Thyroid gland (tissue), 4 donors: ENCODE measurements at places on chromosomes 7 and 10. TPM values are rescaled to one million over a fixed set of nuclear protein-coding genes. Genes with fewer than 3 reads are reported as not detected.
A peak's percentile ranks its signal among the peaks of the same experiment; 100 is the strongest.

DNA sequence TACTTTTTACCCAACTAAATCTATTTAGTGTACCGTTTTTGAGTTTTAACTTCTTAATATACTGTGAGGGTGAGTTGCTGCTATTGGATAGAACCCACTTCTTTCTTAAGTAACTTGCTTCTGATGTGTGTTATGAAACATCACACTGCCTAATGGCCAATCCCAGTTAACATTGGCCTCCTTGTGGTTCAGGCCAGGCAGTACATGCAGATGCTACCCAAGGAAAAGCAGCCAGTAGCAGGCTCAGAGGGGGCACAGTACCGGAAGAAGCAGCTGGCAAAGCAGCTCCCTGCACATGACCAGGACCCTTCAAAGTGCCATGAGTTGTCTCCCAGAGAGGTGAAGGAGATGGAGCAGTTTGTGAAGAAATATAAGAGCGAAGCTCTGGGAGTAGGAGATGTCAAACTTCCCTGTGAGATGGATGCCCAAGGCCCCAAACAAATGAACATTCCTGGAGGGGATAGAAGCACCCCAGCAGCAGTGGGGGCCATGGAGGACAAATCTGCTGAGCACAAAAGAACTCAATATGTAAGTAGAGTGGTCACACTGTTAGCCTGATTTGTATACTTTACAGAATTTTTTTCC lies 39.7 kb downstream of the TES start:
- no peak overlapping the region for H3K27ac ChIP-seq
- H3K36me3 ChIP-seq = peaks cover 10% of the 10 kb centered on the region
- no peaks in the 10 kb centered on the region for H3K4me1 ChIP-seq
- DNase-seq = no peak

DNA sequence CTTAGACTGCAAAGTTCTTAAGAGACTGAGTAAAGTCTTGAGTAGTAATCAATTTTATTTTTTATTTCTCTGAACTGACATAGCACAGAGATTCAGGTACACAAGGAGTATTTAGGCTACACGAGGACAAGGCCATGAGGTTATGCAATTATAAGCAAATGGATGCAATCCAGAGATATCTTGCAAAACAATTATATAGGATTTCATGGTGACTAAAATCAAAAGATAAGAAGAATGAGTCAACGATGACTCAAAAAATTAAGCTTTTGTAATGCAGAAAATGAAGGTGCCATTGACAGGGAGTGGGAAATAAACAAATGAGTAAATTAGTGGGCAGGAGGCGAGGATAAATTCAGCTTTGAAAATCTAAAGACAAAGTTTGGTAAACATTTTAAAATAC lies 66.7 kb upstream of the MYO3A start:
- no peak for DNase-seq
- H3K4me1 ChIP-seq = no peaks in the 10 kb centered on the region
- no peak overlapping the region for H3K4me3 ChIP-seq
- no peak overlapping the region for H3K27ac ChIP-seq
- H3K36me3 ChIP-seq = no peaks in the 10 kb centered on the region

GRCh38 chr7:84261509-84261908 lies 66.9 kb upstream of the SEMA3A start:
- H3K4me3 ChIP-seq = no peak overlapping the region
- no peak overlapping the region for H3K27ac ChIP-seq
- no peaks in the 10 kb centered on the region for H3K27me3 ChIP-seq
- no peaks in the 10 kb centered on the region for H3K36me3 ChIP-seq
- peak; percentile 26 for DNase-seq

SLC35G1 gene
- 7.9 TPM for total RNA-seq

SFRP5 gene
- total RNA-seq = 0.40 TPM

HOXA11 gene
- not detected for total RNA-seq
